Brain (organoid and tissue), 16 donors: ENCODE measurements at places on chromosomes 12 and 14. TPM values are rescaled to one million over a fixed set of nuclear protein-coding genes. Genes with fewer than 3 reads are reported as not detected.

Gene ALG10
- polyA plus RNA-seq, result 1.2 TPM

Gene BDKRB1
- not detected for polyA plus RNA-seq

Gene NRIP2
- polyA plus RNA-seq, result 8.9 TPM

Gene RNF212B
- polyA plus RNA-seq, result not detected

Gene AJUBA
- polyA plus RNA-seq, result 0.75 TPM

Gene BAZ2A
- polyA plus RNA-seq, result 45.1 TPM

Gene P2RX7
- polyA plus RNA-seq, result 4.8 TPM

Gene TMPRSS12
- polyA plus RNA-seq, result not detected

Gene ZCCHC8
- polyA plus RNA-seq, result 4.9 TPM

Gene PPP1R1A
- polyA plus RNA-seq, result 16.0 TPM

Gene DHRS2
- 0.25 TPM for polyA plus RNA-seq

Gene TAS2R46
- polyA plus RNA-seq, result not detected
